Peyer's patch (tissue), 4 donors: ENCODE measurements at places on chromosomes 11 and 22. TPM values are rescaled to one million over a fixed set of nuclear protein-coding genes. Genes with fewer than 3 reads are reported as not detected.
A peak's percentile ranks its signal among the peaks of the same experiment; 100 is the strongest.

GRCh38 chr11:130131961-130132850 lies 27.4 kb upstream of the ST14 start:
- H3K36me3 ChIP-seq, result no peaks in the 10 kb centered on the region
- no peaks in the 10 kb centered on the region for H3K4me1 ChIP-seq
- no peak overlapping the region for H3K27ac ChIP-seq
- DNase-seq, result no peak
- H3K27me3 ChIP-seq, result no peaks in the 10 kb centered on the region

GRCh38 chr22:28252539-28252938 lies 333.5 kb upstream of the PITPNB start:
- no peak overlapping the region for H3K4me3 ChIP-seq
- H3K36me3 ChIP-seq, result no peaks in the 10 kb centered on the region
- H3K4me1 ChIP-seq, result no peaks in the 10 kb centered on the region

DNA sequence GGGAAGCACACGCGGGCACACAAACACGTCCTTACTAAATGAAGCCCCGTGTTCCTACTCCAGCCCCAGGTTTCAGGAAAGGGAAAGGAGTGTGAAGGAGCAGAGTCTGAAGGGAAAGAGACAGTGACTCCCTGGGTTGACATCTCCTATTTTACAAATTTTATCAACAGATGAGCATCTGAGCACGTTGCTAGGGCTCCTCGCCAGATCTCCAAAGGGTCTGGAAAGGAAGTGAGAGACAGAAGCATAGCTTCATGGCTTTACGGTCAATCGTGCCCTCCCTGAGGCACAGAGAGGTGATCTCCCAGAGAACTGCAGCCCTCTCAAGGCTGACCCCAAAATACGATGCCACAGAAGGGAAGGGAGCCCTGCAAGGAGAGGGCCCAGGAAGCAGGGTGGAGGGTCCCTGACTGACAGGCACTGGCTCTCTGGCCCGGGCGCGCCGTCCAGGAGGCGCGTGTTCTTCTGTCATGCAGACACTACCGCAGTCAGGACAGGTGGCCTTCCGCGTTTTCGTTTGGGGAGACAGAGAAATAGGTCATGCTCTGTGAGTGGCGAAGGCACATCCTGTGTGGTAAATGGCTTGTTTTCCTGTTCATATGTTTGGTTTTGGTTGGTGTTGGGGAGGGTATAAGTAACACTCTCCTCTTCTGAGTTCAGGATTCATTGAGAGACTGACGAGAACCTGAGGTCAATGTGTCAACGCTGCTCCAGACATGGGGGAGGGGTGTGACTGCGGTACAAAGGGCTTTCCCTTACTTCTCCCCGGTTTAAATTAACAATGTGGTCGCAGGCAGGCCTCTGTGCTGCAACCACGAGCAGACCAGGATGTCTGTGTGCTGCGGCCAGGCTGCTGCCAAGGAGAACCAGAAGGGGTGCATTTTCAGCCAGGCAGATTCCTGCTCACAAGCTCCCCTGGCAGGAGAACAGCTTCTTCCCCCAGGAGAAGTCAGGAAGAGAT lies 813.3 kb downstream of the OPCML start:
- no peak overlapping the region for H3K4me3 ChIP-seq
- no peaks in the 10 kb centered on the region for H3K36me3 ChIP-seq
- H3K4me1 ChIP-seq, result no peaks in the 10 kb centered on the region
- H3K27me3 ChIP-seq, result no peaks in the 10 kb centered on the region
- no peak overlapping the region for H3K27ac ChIP-seq

DNA sequence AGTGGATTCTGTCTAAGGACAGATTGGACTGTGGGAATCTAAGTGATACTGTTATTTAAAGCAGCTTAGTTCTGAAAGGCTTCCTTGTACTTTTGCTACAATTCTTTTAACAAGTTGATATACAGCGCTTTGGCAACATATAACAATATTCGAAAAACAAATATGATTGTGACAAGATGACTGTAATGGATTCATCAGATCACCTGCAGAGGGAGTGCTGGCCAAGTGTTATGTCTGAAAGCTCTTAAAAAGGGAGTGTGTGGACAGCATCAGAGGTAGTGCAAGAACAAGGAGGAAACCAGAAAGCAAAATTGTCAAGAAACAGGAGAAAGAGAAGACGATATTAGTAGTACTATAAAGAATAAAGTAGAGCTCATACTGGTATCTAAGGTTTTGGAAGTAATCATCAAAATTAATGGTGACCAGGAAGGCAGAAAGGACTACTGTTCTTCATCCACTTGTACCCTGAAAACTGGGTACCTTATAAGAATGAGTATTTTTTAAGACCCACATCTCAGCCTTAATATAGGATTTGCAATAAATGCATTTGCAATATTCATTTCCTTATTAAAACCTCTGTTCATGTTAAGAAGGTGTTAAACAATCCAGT lies 1112.0 kb upstream of the CCDC90B start:
- no peak for DNase-seq
- H3K4me1 ChIP-seq, result no peaks in the 10 kb centered on the region
- H3K4me3 ChIP-seq, result no peak overlapping the region
- H3K36me3 ChIP-seq, result no peaks in the 10 kb centered on the region
- H3K27me3 ChIP-seq, result no peaks in the 10 kb centered on the region

- peak; percentile 81 for DNase-seq
- H3K4me3 ChIP-seq, result no peak overlapping the region
- no peaks in the 10 kb centered on the region for H3K36me3 ChIP-seq
- H3K27ac ChIP-seq, result no peak overlapping the region
- H3K27me3 ChIP-seq, result no peaks in the 10 kb centered on the region
Measured at GRCh38 chr22:35409783-35410662, 10.1 kb downstream of the MCM5 start.

GRCh38 chr11:17694494-17695110 lies 24.8 kb upstream of the MYOD1 start:
- H3K36me3 ChIP-seq, result no peaks in the 10 kb centered on the region
- H3K27me3 ChIP-seq, result no peaks in the 10 kb centered on the region
- no peaks in the 10 kb centered on the region for H3K4me1 ChIP-seq
- H3K27ac ChIP-seq, result no peak overlapping the region
- no peak overlapping the region for H3K4me3 ChIP-seq

DNA sequence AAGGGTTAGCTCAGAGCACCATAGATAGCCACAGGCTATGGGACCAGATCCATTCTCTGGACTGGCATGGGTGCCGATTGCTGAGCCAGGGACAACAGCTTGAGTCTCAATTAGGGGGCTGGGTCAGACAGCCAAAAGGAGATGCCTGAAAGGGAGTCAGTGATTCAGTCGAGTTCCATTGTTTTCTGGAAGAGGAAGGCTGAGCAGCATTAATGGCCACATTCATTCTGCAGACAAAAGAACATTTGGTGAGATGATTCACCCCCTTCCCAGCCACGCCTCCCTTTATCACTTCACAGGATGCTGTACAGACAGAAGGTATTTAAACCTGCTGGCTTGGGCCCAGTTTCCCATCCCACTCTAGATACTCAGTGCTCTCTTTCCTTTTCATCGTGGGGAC lies 131.9 kb downstream of the ADAMTS15 start:
- H3K27ac ChIP-seq, result no peak overlapping the region
- no peaks in the 10 kb centered on the region for H3K4me1 ChIP-seq
- no peaks in the 10 kb centered on the region for H3K36me3 ChIP-seq

GRCh38 chr11:76209973-76210930 lies 4.0 kb upstream of the WNT11 start:
- H3K4me1 ChIP-seq, result peaks cover 28% of the 10 kb centered on the region
- H3K36me3 ChIP-seq, result no peaks in the 10 kb centered on the region
- no peak overlapping the region for H3K27ac ChIP-seq
- H3K27me3 ChIP-seq, result no peaks in the 10 kb centered on the region

GRCh38 chr11:131886201-131886600 lies 515.8 kb downstream of the NTM start:
- no peak overlapping the region for H3K4me3 ChIP-seq
- no peak overlapping the region for H3K27ac ChIP-seq
- H3K4me1 ChIP-seq, result no peaks in the 10 kb centered on the region
- H3K27me3 ChIP-seq, result no peaks in the 10 kb centered on the region

DNA sequence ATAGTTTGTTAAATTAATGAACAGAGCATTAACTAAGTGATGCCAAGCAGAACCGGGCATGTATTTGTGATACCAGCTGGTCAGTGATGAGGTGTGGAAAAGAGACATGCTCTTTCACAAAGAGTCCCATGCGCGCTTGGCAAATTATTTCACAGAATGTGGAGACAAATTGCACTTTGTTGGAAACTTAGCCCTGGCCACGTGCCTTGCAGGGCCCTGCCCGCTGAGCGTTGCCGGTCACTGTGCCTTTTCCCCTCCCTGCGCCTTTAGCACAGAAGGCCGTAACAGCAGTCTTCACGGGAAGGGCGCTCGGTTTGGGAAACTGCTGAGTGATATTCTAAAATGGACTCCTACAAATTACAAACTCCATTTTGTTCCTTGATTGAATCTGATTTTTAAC lies 235.9 kb downstream of the TBC1D22A start:
- no peak for DNase-seq
- H3K27me3 ChIP-seq, result no peaks in the 10 kb centered on the region
- H3K27ac ChIP-seq, result no peak overlapping the region
- no peaks in the 10 kb centered on the region for H3K4me1 ChIP-seq

GRCh38 chr11:96199563-96200025 lies 143.4 kb downstream of the MAML2 start:
- no peaks in the 10 kb centered on the region for H3K36me3 ChIP-seq
- no peak overlapping the region for H3K27ac ChIP-seq
- H3K27me3 ChIP-seq, result no peaks in the 10 kb centered on the region
- H3K4me1 ChIP-seq, result peaks cover 8% of the 10 kb centered on the region

DNA sequence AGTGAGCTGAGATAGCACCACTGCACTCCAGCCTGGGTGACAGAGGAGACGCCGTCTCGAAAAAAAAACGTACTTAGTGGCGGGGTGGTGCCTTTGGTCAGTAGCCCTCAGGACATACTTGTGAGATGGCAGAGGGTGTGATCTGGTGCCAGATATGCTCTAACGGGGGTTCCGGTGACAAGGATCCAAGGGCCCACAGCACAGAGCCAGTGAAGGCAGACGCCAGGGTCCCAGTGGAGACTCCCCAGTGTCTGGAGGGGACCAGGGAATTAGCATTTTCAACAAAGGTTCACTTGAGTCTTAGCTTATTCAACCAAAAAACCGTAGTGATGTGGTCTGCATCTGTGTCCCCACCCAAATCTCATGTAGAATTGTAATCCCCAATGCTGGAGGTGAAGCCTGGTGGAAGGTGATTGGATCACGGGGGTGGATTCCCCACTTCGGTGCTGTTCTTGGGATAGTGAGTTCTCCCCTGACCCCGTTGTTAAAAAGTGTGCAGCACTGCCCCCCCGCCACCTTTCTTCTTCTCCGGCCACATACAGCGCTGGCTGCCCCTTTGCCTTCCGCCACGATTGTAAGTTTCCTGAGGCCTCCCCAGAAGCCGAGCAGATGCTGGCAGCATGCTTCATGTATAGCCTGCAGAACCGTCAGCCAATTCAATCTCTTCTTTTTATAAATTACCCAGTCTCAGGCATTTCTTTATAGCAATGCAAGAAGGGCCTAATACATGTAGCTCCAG lies 26.6 kb upstream of the OSBPL5 start:
- DNase-seq, result no peak
- no peak overlapping the region for H3K4me3 ChIP-seq
- H3K27me3 ChIP-seq, result no peaks in the 10 kb centered on the region
- H3K4me1 ChIP-seq, result no peaks in the 10 kb centered on the region
- no peaks in the 10 kb centered on the region for H3K36me3 ChIP-seq

- no peaks in the 10 kb centered on the region for H3K36me3 ChIP-seq
- H3K4me3 ChIP-seq, result no peak overlapping the region
- H3K4me1 ChIP-seq, result no peaks in the 10 kb centered on the region
- DNase-seq, result no peak
Measured at GRCh38 chr11:34331329-34331728, 26.5 kb downstream of the ABTB2 start.

GRCh38 chr22:18905540-18906409 lies at the start of gene DGCR6:
Gene DGCR6 (plus strand): TSS chr22:18906320. CDS start chr22:18906375, 55 bp downstream.
- H3K4me1 ChIP-seq, result no peaks in the 10 kb centered on the region
- no peak for DNase-seq
- no peak within 1 kb of the TSS for H3K4me3 ChIP-seq

DNA sequence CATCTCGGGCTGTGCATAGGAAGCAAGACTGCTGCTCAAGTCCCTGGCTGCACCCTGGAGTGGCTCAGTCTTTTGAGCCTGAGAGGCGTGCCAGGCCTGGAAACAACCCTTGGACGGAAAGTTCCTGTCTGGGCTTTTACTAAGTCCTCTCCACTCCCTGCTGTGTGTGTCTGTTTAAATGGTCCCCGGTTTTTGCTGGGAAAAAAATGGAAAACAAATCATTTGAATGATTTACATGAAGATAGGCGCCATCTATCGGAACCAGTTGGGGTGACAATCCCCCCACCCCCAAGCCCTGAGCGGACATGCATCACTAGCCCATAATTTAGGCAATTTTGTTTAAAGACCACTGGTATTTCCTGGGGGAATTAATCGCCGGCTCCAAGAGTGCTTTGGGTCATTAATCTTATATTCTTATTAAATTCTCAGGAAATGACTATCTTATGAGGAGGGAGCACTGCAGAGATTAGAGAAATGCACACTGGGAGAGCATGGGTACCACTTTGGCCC lies 2.7 kb upstream of the GAB2 start:
- no peaks in the 10 kb centered on the region for H3K36me3 ChIP-seq
- H3K4me3 ChIP-seq, result peak overlapping the region; percentile 14
- peaks cover 23% of the 10 kb centered on the region for H3K4me1 ChIP-seq
- peak; percentile 90 for DNase-seq

DNA sequence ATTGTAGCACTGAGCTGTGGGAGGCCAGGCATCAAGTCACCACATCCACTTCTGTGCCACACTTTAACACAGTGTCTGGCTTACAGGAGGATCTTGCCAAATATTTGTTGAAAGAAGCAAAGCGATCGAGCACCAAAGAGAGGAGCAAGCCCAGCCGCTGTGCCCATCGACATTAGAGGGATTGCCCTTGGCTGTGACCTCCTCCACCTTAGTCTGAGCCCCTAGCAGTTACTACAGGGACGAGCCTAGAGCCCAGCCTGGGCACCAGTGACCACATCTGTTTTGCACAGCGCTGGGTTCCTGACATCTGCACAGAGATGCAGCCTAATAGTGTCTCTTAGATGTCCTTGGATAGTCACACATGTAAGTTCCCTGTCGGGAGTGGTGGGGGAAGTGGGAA lies 17.7 kb downstream of the GRIK4 start:
- H3K4me1 ChIP-seq, result peaks cover 5% of the 10 kb centered on the region
- H3K27me3 ChIP-seq, result no peaks in the 10 kb centered on the region
- H3K4me3 ChIP-seq, result no peak overlapping the region
- no peaks in the 10 kb centered on the region for H3K36me3 ChIP-seq
- no peak for DNase-seq

- no peak for DNase-seq
- no peaks in the 10 kb centered on the region for H3K27me3 ChIP-seq
- H3K27ac ChIP-seq, result no peak overlapping the region
Measured at GRCh38 chr11:14454861-14455632, 44.6 kb downstream of the COPB1 start.

OR5AS1 gene
- total RNA-seq, result not detected

APOBEC3A gene
- total RNA-seq, result not detected

OR4D5 gene
- total RNA-seq, result not detected

CNTN5 gene
- total RNA-seq, result not detected

MS4A4A gene
- 4.7 TPM for total RNA-seq

C22orf15 gene
- total RNA-seq, result not detected

FAM111B gene
- total RNA-seq, result 3.7 TPM

CRYBB1 gene
- total RNA-seq, result not detected

CCDC87 gene
- total RNA-seq, result not detected

ACTN3 gene
- not detected for total RNA-seq

PLAAT5 gene
- not detected for total RNA-seq

KDM4E gene
- total RNA-seq, result not detected

SEZ6L gene
- total RNA-seq, result not detected

RAG2 gene
- total RNA-seq, result not detected

BARX2 gene
- 1.7 TPM for total RNA-seq

DENND6B gene
- total RNA-seq, result 5.4 TPM
